ENCODE measurements at places on chromosomes 2 and 18. TPM values are rescaled to one million over a fixed set of nuclear protein-coding genes. Genes with fewer than 3 reads are reported as not detected.

The CLEC4F gene
- not detected for total RNA-seq

The FAM124B gene
- not detected for total RNA-seq

The CHST9 gene
- total RNA-seq: not detected

The UBR3 gene
- 11.3 TPM for total RNA-seq

The EPAS1 gene
- total RNA-seq: 25.8 TPM

The HYCC2 gene
- 4.0 TPM for total RNA-seq

The NUP35 gene
- total RNA-seq: 29.8 TPM

The SPATA3 gene
- not detected for total RNA-seq

The NRP2 gene
- total RNA-seq: 62.4 TPM

The KIAA2012 gene
- not detected for total RNA-seq

The POTEC gene
- total RNA-seq: not detected

The HAAO gene
- not detected for total RNA-seq

The FOXI3 gene
- not detected for total RNA-seq

The B3GNT7 gene
- 0.14 TPM for total RNA-seq

The TMEM17 gene
- total RNA-seq: 3.9 TPM

The WNT6 gene
- total RNA-seq: not detected

The PSMA8 gene
- total RNA-seq: not detected

The SERPINB4 gene
- total RNA-seq: not detected

The PLEK gene
- total RNA-seq: not detected

The FAM237A gene
- total RNA-seq: not detected

The KATNAL2 gene
- total RNA-seq: not detected

The FBLN7 gene
- total RNA-seq: 0.03 TPM

The SP140 gene
- 9.3 TPM for total RNA-seq

The RGPD4 gene
- not detected for total RNA-seq

The NTSR2 gene
- not detected for total RNA-seq

The TXNDC2 gene
- total RNA-seq: not detected

The PTRHD1 gene
- total RNA-seq: 53.5 TPM

The UNC80 gene
- 0.79 TPM for total RNA-seq

The CGREF1 gene
- 0.26 TPM for total RNA-seq

The GAL3ST2 gene
- total RNA-seq: not detected

The WIPF1 gene
- 10.3 TPM for total RNA-seq

The GALM gene
- total RNA-seq: not detected

Measured in HT1080 (cell line).